Amygdala (tissue), 56 donors: ENCODE measurements at places on chromosomes 4 and X.

DNA sequence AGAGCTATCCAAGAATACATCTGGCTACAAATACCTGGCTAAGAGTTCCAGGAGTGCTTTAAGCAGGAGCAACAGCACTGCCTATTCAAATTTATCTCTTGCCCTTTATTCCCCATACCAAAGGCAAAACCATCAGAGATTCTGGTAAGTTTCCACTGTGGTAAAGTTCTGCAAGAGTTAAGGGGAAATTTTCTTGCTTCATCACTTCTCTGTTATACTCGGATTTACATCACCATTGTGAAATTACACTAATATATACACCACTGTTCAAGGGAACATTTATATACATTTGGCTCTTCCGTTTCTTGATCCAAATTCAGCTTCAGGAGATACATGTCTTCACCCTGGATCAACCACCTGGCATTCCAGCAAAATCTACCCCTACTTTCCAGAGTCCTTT, 70.8 kb upstream of the PTPN13 start:
- no peak for DNase-seq

GRCh38 chr4:141503260-141503659, 133.1 kb upstream of the IL15 start:
- DNase-seq, result no peak

GRCh38 chr4:100339870-100340269, 149.6 kb upstream of the DDIT4L start:
- DNase-seq, result no peak

DNA sequence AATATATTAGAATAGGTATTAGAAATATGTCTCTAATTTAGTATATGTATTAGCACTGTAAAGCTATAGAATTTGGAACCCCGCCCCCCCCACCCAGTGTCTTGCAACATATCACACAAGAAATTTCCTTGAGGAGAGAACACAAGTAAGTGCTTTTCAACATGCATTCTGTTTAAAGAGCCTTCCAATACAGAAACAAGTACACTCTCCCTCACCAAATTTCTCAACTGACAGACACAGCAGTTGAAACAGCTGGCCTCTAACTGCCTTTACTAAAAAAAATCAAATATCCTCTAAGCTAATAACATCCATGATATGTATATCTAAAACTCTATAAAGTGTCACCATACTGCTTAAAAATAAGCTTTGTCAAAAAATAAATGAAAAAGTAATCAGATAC, 12.4 kb downstream of the CAMK2D start:
- DNase-seq, result no peak

GRCh38 chr4:158315706-158316105, 105.4 kb downstream of the TMEM144 start:
- DNase-seq, result no peak

DNA sequence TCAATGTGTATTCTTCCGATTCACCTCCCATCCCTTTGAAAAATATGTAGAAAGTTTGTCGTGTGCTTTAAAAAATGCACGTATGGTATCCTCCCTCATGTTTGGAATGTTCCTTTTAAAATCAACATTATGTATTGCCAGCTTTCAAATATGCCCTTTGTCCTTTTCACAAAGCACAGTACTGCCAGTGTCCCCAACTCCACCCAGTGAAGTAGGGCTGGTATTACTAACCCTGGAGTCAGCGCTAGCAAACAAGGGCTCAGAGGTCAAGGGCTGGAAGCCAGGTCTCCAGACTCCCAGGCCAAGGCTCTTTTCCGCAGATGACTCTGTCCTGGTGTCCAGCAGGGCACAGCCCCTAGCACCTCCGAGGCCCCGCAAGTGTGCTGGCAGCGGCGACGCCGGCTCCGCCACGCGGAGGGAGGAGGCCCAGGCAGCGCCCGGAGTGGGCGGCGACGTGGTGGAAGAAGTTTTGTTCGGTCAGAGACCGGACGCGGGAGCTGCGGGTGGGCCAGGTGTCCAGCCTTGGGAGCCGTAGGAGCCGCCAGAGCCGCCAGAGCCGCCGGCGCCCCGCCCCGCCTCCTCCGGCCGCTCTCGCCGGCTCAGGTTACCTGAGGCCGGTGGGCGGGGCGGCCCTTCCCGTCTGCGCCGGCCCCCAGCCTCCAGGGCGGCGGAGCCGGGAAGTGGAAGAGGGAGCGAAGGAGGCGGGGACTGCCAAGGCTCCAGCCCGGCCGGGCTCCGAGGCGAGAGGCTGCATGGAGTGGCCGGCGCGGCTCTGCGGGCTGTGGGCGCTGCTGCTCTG, at the start of gene IL13RA1:
Gene IL13RA1, plus strand, starts transcription at position 720 of the 799 bp plus-strand sequence. Its CDS starts 33 bp downstream, at position 753.
- peak; percentile 11 for DNase-seq

- DNase-seq, result no peak
These were observed 92.3 kb upstream of the LCORL start for GRCh38 chr4:18113710-18114331.

DNA sequence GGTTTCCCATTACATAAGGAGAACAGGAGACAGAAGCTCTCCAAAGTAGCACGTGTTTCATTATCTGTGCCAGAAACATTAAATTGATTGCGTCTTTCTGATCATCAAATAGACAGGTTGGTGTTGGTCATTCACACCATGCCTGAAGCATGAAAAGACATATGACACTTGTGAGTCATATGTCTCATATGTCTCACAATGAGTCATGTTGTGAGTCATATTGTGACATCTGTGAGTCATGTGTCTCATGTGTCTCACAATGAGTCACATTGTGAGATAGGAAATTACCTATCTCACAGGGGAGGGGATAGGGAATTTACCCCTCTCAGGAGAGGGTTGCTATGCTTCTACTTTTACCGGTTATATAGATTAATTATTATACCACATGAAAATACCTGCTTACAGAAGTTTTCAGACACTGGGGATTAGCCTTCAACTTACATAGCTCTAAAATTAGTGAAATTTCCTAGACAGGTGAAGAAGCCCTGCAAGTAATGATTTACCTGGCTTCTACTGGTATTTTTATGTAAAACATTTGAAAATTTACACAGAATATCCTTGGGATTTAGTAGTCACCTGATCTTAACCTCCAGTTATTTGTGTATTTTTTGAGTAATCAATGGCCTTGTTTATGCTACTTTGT, 80.8 kb downstream of the NPFFR2 start:
- no peak for DNase-seq

GRCh38 chr4:2754848-2755819, 1.0 kb downstream of the TNIP2 start:
- no peak for DNase-seq

DNA sequence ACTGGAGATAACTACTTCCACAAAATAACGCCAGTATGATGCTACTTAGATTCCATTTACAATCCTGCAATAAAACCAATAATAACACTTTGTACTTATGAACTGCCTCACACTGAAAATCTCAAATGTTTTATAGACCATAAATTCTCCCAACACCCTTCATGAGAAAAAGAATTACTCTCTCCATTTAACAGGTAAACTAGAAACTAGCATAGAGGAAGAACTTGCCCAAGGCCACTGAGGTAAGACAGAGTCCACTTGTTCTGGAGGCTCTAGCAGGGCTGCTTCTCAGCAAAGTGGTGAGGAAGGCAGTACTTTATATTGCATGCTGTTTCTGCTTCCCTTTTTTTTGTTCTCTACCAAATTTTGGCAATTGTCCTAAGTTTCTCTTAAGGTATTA, 11.5 kb upstream of the BMP3 start:
- no peak for DNase-seq

DNA sequence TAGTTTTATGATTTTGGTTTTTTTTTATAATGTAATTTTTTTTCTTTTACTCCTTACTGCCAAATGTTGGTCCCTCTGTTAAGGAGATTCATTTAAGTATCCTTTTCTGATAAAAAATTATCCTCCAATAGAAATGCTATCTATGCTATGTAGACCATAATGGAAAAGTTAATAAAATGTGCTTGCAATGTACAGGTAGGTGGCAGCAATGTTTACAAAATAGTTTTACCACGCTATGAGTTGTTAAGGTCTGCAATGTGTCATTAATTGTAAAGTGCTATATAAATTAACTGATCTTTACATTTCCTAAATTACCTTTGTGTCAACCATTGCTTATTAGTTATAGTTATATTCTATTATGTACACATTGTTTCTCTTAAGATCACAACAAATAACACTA, 3.8 kb upstream of the CENPC start:
- no peak for DNase-seq

GRCh38 chr4:102787096-102787881, 26.5 kb upstream of the MANBA start:
- DNase-seq, result no peak

GRCh38 chr4:55312489-55313101, 33.4 kb upstream of the SRD5A3 start:
- DNase-seq, result no peak

DNA sequence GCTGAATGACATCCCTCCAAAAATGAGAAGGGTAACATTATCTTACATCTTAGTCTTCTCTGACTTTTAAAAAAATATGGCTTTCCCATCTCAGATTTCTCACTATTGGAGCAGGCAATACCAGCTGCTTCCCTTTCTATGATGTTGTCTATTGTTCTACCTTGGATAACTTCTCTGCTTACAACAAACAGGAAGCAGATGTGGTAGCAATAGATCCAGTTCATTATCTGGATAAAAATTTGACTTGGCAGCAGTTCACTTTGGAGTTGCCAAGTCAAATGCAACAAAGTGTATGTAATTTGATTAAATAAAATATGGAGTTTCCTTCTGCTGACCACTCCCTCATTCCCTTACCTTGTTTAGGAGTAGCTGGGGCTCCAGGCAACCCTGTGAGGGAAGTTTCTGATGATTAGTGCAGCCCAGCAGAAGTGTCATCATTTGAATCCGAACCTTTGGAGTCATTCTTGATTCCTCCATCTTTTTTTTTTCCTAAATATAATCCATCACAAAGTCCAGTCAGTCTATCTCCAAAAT, 72.0 kb upstream of the GPRIN3 start:
- DNase-seq, result no peak

DNA sequence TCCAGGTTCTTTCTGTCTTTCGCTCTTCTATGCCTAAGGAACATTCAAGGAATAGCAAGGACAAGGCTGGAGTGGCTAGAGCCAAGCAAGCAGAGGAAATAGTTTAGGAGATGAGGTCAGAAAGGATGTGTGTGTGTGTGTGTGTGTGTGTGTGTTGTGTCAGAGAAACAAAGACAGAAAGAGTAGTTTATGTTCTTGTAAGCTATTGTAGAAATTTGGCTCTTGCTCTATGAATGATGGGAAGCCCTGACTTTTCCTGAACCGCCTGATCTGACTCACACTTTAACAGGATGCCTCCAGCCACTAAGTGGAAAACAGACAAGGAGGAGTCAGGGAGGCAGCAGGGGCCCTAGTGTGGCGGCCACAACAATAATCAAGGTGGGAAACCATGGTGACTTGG, 39.7 kb downstream of the LGI2 start:
- DNase-seq, result no peak

- DNase-seq, result no peak
These were observed 13.2 kb downstream of the FRMD7 start for GRCh38 chrX:132114607-132115006.

GRCh38 chr4:76699751-76700310, 198.1 kb downstream of the SOWAHB start:
- no peak for DNase-seq

- no peak for DNase-seq
These were observed 1697.1 kb downstream of the STIM2 start for GRCh38 chr4:28557755-28558154.

GRCh38 chr4:2057382-2058065, 1.6 kb upstream of the NAT8L start:
- DNase-seq, result no peak

DNA sequence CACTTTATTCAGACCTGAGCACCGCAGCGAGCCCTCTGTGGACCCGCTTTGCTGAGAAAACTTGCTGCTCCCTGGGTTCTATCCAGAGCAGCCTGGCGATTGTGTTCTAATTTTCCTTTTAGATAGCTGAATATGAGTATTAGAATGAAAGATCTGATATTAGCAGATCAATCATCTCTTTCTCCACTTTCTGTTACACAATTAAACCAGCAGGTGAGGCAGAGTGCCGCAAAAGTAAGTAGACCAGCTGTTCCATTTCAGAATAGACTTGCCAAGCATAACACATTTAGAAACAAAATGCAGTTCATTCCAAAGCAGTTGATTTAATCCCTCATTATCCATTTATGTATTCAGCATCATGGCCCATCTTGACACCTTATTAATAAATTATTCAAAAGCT, 58.6 kb downstream of the PALLD start:
- no peak for DNase-seq

DNA sequence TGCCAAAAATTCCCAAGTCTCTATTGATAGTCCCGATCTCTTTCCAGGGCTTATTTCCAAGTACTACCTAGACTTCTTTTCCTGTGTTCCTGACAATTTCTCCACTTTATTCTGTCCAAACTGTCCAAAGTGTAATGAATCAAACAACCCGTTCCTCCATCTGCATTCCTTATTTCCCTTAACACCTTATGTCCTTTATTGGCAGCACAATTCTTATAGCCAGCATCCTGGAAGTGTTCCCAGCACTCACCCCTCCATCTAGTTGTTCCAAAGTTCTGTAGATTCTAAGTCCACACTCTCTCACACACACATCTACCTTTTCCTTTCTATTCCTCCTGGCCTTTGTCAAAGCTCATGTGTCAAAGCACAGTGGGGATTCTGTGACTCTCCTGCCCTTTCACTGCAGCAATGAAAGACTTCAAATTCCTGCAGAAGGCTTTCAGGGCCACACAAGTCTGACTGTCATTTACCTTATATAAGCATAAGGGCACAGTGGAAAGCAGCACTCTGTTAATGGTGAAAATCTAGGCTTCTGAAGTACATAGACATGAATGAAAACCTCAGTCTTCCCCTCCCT, 22.1 kb downstream of the LIMCH1 start:
- no peak for DNase-seq

DNA sequence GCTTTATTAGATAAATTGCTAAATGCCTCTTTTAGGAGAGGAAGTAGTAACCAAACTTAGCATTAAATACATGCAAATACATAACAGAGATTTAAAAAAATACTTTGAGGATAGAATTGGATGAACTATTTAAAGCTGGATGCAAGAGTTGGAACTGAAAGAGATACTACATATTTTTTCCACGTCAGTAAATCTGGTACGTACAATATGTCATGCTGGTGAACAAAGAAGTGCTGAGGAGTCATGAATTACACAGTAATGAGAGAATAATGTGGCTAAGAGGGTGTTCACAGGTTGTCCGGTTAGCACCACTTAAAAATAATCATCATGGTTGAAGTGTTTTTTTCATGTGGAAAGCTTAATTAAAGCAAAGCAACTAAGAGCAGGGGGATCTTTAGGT, 184.1 kb upstream of the FRMPD4 start:
- DNase-seq, result no peak
